ENCODE measurements at places on chromosomes 12 and 14.

GRCh38 chr12:31647086-31647491 lies 12.4 kb upstream of the ETFBKMT start:
- DNase-seq: no peak

DNA sequence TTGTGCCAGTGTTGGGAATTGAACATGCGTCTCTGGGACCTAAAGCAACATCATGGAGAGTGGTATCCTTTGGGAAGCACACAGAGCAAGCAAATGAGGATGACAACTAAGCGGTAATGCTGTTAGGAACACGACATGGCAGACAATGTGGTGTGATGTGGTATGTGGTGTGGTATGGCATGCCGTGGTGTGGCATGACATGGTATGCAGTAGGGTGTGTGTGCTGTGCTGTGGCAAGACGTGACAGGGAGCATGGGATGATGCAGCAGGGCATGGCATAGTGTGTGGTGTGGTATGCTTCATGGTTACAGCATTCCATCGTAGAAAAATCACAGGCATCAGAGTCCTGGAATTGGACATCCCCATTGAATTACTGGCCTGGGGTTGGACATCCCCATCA lies 108.7 kb downstream of the RTN1 start:
- DNase-seq: no peak

- DNase-seq: no peak
Measured at GRCh38 chr14:73759183-73759713, 45.1 kb upstream of the PNMA1 start.

GRCh38 chr14:80275208-80275850 lies 64.0 kb upstream of the DIO2 start:
- no peak for DNase-seq

- no peak for DNase-seq
Measured at GRCh38 chr12:114444422-114445279, 38.7 kb upstream of the TBX5 start.

- DNase-seq: no peak
Measured at GRCh38 chr14:65503771-65504170, 91.2 kb downstream of the FUT8 start.

DNA sequence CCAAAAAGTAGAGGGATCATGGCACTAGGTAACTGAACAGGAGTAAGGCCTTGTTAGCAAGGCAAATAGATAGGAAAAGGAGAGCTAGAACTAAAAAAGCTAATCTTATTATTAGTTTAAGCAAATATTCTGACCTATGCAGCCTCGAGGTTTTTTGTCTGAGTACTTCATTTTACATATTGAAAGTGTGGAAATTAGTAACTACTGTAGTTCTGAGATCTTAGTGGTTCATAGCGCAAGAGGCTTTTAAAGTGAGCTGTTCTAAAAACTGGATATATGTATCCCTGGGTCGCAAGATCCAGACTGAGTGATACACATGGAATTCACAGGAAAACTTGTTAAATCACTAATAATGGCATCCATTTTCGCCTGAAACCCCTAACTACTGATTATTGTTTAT lies 411.0 kb upstream of the SOX5 start:
- no peak for DNase-seq

DNA sequence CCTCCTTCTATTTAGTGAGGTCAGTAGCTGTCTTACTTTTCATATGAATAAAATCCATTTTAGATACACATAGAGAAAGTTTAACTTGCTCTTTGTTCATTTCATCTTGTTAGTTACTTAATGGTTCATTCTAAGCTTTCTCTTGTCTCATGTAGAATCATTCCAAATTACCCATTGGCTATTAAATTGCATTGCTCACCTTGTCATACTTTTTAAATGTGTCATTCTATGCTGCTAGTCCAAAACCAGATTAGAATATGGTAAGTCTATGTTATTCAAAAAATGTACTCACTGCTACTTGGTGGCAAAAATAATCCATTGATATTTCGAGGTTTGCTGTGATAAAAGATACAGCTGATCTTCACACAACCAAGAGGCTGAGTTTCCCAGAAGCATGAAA lies 3.0 kb downstream of the C12orf50 start:
- DNase-seq: no peak

DNA sequence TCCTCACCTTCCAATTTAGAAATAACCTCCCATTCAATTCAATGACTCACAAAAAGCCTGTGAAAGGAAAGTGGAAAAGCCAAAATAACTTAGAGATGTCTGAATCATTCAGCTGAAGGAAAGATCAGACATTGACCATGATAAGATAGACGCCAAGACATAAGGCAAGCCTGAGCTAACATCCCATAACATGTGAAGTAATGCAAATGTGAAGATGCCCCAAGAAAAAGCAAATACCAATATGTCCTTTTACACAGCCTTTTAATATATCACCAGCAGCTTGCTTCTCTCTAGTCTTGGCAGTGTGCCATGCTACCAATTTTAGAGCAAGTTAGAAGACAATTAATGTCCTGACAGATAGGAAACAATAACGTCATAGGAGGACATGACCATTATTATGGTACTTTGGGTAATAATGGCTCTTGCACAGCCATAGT lies 2.4 kb upstream of the NUMB start:
- no peak for DNase-seq

- no peak for DNase-seq
Measured at GRCh38 chr12:122982477-122982815, 2.0 kb downstream of the ARL6IP4 start.

DNA sequence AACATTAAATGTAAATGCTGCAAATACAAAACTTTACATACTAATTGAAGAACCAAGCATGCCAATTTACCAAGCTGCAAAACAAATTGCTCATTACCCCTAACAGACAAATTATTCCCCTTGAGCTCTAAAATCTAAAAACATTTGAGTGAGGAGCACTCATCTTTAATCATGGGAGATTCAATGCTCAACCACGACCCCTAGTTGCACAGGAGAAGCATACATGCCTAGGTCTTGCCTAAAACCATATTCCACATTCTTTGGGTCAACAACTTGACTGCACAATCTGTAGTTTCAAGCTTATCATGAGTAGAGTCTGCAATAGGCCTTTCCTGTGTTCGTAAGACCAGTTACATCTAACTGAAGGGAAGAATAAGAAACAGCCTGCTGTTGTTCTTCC lies 69.7 kb downstream of the MGAT4C start:
- no peak for DNase-seq

GRCh38 chr12:28750946-28751685 lies 398.0 kb upstream of the FAR2 start:
- DNase-seq: no peak

- no peak for DNase-seq
Measured at GRCh38 chr12:52280796-52281560, 6.5 kb downstream of the KRT86 start.

GRCh38 chr14:79090641-79091180 lies 920.5 kb downstream of the NRXN3 start:
- DNase-seq: no peak

- DNase-seq: no peak
Measured at GRCh38 chr14:102866982-102867761, 55.3 kb upstream of the AMN start.

DNA sequence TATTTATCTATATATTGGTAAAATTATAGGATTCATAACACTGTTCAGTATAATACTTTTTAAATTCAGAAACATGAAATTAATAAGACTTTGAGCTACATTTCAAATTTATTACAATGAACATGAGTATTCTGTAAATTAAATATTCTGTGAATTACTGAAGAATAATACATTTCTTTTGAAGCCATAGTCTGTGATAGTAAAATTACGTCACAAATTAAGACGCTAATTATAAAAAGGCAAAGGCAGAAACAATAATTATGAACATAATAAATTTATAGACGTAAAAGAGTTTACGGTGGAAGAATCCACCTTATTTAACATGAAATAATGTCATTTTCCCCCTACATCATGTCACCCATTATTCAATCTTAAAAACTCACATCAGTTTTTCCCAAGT lies 118.9 kb downstream of the NOVA1 start:
- no peak for DNase-seq

DNA sequence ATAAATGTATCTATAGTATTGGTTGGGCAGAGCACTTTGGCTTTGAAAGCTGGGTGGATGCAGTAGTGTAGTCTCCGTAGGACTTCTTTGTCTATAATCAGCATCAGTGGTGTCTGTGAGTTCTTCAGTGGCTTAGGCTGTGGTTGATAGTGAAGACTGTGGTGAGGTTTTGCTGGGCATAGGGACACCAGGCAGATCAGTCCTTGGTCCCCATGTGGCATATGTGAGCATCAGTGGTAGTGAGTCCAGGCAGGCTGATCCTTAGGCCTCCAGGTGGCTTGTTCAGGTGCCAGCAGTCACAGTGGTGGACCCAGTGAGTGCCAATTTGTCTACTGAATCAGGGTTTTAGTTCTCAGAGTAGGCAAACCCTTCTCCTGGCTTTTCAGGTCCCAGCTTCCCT lies 70.4 kb downstream of the CAND1 start:
- DNase-seq: no peak

GRCh38 chr14:72678356-72678755 lies 215.5 kb downstream of the DPF3 start:
- no peak for DNase-seq

DNA sequence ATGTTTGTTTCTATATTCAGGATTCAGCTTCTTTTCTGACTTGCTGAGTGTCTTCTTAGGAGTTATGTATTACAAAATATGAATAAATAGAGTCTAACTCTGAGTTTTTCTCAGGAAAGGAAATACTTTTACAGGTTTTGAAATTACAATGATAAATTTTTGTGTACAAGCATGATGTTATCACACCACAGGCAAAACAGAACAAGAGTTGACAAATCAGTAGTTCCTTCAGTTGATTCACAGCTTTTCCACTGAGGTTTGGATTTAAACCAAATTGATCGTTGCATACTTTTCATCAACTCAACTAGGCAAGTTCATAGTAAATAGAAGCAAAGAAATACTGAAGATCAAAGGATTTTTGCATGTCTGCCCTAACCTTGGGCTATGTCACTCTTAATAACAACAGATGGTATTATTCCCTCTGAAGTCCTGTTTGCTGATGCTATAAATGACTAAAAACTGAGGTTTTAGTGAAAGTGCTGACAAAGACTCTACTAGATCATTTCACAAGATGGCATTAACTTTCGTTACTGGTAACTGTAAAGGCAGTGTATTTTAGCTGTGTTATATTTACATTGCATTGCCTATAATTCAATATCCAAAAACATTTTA lies 520.2 kb downstream of the FLRT2 start:
- DNase-seq: no peak

DNA sequence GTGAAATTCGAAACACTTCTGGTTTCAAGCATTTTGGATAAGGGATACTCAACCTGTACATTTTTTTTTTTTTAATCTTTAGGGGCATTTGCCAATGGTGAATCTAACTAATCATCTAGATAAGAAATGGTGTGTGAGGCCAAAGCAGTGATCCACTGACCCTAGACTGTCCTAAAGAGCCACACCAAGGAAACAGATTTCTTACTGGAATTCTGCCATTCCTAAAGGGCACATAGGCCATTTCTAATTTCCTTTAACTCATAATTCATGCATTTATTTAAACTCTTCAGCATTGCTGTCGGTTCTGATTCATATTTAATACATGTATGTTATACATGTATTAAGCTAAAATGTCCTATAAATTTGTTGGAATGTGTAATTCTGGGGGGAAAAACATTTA lies 47.2 kb downstream of the FRS2 start:
- DNase-seq: no peak

DNA sequence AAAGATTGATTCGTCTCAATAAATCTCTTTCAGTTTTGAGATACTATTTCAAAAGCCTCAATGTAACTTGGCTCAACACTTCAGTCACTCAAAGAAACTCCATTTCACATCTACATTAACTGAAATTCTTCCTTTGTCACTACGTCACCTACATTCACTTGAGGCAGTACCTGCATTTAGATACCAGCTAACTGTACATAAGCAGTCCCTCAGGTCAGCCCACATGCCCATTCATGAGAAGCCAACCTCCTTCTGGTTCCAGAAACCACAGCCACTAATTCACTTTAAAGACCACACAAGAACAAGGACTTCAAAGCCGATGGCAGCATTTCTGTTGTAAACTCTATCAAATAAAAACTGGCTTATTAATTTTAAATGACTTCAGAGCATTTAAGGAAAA lies 43.0 kb downstream of the SETD3 start:
- no peak for DNase-seq

- no peak for DNase-seq
Measured at GRCh38 chr12:102480406-102480805, at the start of gene IGF1. Gene IGF1 (minus strand): TSS chr12:102480563. CDS start chr12:102480381, 182 bp downstream.

DNA sequence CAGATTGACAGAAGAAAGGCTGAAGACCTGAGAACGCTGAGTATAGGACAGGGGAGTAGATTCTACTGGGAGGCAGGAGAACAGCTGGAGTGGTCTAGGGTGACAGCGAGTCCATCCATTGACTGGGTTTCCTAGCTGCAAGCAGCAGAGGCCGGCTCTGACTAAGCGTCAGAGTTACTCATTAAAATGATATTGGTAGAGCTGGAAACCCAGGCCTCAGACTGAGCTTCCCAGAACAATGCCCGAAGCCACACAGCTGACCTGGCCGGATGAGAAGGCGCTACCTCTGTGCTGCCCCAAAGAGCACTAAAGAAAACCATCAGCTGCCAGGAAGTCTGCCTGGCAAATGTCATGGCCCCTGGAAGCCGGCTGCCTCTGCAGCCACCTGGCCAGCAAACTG lies 78.5 kb upstream of the FZD10 start:
- DNase-seq: no peak

GRCh38 chr12:88503281-88503703 lies 77.0 kb downstream of the KITLG start:
- no peak for DNase-seq

GRCh38 chr12:113130457-113131135 lies 5.0 kb downstream of the RASAL1 start:
- DNase-seq: no peak

DNA sequence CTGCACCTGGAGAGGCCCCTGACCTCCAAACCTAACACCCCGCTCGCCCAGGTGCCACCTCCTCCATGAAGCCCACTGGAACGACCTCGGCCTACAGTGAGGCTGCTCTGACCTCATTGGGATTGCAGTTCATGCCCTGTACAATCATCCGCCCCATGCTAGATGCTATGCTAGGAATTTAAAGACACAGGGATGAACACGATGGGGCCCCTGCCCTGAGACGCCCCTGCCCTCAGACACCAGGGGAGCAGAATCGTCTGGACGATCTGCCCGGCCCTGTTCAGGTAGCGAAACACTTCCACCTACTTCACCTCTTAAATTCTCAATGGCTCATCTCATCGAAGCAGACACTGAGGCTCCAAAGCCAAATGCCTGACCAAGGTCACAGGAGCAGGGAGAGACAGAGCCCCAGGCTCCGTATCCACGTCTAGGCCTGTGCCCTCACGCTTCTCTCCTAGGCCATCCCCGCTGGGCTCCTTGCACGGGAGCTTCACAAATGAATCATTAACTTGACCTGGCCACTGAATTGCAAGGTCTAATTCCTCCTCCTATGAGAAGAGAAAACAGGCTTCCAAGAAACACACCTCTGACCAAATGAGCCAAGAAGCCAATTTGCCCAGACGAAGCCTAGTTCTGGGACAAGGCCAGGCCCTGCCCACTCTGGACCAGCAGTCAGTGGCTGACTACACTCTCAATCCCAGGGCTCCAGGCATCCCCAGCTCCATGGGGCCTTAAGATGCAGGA lies 35.2 kb downstream of the SCARB1 start:
- no peak for DNase-seq
